ENCODE measurements at places on chromosomes 3 and 15.

GRCh38 chr3:187999821-188000220 is 154.1 kb upstream of the LPP start:
- DNase-seq, result no peak

- no peak for DNase-seq
Observed at GRCh38 chr3:195870937-195871336, 37.4 kb downstream of the TNK2 start.

DNA sequence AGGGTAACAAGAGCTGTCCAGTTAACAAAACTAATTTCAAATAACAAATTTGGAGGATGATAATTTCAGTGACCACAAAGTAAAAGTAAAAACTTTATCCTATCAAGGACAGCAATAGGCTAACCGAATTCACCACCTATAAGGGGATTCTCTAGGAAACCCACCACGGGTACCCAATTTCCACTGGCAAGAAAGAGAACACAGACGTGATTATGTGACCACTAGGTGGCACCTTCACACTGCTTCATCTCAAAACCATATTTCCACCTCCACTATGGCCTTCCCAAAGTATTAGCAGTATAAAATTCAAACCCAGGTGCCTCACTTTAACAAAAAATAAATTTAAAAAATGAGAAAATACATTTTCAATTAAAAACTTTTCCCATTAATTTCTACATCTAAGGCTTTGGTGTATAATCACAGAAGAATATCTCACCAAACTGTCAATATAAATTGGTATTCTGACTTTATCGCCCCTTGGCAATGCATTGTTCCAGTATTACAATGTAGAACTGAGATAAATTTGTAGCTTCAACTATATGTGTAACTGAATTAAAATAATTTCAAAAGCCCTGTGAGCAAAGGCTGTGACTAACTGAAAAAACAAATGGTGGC is 96.5 kb downstream of the FSIP1 start:
- no peak for DNase-seq

GRCh38 chr15:64749999-64750657 is 25.3 kb downstream of the RBPMS2 start:
- DNase-seq, result no peak

DNA sequence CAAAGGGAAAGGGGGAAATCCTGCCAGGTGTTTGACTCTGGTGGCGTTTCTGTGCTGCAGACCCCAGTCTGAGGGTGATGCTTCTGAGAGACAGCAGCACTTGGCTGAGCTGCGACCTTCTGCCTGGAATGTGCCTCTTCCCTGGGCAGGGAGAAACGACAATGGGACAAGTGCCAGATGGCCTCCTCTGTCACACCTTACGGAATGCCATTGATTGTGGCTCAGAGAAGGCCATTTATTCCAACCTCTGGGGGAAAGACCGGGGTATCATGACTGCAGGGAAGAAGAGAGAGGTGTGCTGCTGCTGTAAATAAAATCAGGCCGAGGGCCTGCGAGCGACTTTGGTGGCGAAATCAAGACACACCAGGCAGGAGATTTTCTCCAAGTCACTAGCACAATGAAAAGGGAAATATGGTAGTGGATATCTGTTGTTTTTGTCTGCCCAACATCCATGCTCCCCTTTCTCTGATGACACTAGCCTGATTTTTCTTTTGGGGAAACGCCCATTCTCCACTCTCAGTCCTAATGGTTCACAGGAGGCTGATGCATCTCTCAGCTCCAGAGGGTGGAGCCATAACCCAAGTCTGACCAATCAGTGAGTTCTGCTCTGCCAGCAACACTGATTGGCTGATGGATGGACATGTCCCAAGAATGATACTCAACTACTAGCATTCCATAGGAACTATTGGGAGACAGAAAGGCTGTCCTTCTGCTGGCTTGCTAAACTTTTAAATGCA is 336.1 kb downstream of the FOXP1 start:
- no peak for DNase-seq

DNA sequence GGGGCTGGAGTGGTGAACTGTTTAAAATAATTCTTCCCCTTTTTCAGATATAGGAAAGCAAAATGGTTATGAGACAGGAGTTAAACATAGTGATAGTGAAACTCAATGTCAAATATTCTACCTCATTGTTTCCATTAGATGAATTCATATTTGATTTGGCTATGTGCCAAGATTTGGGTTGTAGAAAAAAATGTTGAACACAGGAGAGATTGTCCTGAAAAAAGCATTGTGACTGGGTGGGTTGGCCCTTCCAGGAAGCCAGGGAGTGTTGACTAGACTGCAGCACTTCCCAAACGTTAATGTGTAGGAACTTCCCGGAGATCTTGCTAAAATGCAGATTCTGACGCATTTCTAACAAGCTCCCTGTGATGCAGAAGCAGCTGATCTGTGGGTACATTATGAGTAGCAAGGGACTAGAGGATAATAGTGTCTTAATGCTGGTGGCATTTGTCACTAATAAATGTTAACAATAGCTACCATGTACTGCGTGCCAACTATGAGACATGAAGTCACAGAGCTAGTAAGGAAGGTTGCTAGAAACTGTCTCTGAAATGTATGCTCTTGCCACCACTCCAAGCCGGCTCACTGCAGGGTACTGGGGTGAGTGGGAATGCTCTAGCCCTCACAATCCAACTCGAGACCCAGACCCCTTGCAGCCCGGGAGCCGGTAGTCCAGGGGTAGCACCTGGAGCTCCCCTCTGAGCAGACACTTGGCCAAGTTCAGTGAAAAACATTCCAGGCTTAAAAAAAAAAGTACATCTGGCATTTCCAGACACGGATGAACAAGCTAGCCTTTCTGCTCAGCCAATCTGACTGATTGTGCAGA is 120.6 kb downstream of the CD47 start:
- no peak for DNase-seq

DNA sequence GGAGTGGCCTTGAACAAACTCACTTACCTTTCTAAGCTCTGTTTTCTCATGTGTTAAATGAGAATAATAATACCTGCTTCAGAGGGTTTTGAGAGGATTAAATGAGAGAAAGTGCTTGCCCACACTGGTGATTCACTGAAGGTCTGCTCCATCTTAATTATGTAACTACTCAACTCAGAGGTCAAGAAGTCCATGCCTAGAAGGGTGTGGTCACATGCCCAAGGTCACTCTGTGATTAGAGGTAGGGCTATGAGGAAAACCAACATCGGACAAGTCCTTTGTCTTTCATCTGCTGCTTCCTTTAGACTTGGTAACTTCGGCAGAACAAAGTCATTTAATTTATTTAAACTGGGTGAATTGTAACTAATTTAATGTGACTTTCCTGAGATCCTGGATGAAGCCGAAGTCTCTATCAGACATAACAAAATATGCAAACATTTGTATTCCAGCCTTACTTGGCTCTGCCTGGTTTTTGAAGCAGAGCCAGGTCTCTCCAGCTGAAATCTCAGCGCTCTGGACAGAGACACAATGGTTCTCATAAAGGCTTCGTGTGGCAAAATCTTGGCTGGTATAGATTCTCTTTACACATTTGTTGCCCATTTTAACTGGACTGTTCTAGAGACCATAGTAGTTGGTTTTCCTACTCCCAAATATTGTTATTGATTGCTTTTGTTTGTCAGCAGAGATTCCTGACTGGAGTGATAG is 3.0 kb downstream of the CHRNA7 start:
- DNase-seq, result no peak

DNA sequence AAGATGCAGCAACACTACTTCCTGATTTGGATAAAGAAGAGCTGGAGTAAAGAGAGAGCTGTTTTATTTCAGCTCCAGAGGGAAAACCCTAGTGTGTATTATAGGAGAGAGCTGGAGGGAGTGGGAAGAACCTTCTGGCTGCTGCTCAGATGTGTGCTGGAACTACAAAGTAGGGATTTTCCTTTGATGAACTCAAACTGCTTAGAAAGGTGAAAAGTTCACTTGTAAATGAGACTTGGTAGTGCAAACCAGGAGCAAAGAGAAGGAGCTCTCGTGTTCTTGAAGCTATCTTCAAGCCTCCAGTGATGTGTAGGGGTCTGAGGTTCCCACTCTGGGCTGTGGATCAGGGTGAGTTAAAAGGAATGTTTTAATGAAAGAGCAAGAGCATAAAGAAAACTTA is 110.4 kb downstream of the EDEM1 start:
- DNase-seq, result no peak

DNA sequence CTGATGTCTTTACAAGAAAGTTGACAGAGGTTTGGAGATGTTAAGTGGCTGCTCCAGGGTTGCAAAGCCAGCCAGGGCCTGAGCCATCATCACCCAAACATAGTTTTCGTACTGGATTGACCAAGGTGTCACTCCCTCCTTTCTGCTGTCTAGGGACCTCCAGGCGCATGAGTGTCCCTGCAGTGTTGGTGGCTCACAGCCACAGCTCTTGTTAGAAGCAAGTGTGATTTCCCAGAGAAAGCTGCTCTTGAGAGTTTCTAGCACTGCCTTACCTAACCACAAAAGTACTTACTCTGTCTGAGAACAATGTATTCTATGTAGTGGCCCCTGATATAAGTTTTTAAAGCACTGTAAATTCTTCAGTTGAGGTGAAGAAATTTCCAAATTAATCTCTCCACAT is 144.1 kb downstream of the SOX2 start:
- DNase-seq, result no peak

DNA sequence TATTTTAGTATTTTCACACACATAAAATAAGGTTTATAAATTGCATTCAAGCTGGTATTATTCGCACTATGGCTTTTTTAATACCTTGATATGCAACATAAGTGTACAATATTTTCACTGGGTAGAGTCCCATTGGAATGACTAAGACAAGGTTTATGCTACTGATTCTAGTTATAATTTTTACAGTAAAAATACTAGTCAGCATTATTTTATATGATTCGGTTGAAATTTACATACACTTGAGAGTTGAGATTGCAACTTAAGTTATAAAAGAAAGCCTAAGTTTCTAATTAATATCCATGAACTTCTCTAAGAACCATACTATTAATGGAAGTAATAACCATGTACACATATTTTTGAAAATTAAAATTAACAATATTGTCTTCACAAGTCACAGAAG is 723.9 kb upstream of the NR2F2 start:
- DNase-seq, result no peak

GRCh38 chr3:119579366-119580066 is at the start of gene ADPRH:
Gene ADPRH (plus strand): TSS chr3:119579492. CDS start chr3:119582170, 2,678 bp downstream.
- peak; percentile 39 for DNase-seq

- no peak for DNase-seq
Observed at GRCh38 chr15:31452595-31453557, 126.2 kb downstream of the KLF13 start.

DNA sequence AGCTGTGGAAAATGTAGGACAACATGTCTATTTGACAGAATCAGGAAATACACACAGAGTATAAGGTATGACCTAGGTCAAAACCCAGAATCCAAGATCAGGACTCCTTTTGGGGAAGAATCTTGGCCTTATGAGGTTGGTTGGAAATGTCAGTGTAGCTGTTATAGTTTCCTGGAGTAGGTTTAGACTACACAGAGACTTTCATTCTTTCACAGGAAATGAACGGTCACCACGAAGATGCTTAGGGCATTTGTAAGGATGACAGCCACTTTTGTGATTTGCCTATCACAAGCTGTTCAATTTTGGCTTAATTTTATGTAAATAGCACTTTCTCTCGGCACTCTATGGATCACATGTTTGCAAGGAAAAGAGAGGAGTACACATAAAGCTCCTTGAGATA is 18.6 kb upstream of the ZBTB20 start:
- DNase-seq, result no peak

GRCh38 chr3:134155446-134155845 is 95.2 kb downstream of the RYK start:
- no peak for DNase-seq

- DNase-seq, result no peak
Observed at GRCh38 chr3:85589145-85589544, 630.4 kb downstream of the CADM2 start.

All from stimulated activated CD8-positive, alpha-beta memory T cell treated with anti-CD3 and anti-CD28 coated beads, Interleukin-4, amount 100 ng/mL, for 24 hours (primary cell).